H4 (cell line): ENCODE measurements at places on chromosomes 7 and 10. TPM values are rescaled to one million over a fixed set of nuclear protein-coding genes. Genes with fewer than 3 reads are reported as not detected.

- DNase-seq, result no peak
Measured at GRCh38 chr10:26214004-26214403, 2.6 kb upstream of the GAD2 start.

GRCh38 chr7:151113344-151114150 is 27.3 kb downstream of the AGAP3 start:
- peak; percentile 48 for DNase-seq

GRCh38 chr10:120460186-120460585 is 3.2 kb downstream of the PLPP4 start:
- no peak for DNase-seq

- DNase-seq, result no peak
Measured at GRCh38 chr7:111172564-111173257, 81.8 kb downstream of the LRRN3 start.

DNA sequence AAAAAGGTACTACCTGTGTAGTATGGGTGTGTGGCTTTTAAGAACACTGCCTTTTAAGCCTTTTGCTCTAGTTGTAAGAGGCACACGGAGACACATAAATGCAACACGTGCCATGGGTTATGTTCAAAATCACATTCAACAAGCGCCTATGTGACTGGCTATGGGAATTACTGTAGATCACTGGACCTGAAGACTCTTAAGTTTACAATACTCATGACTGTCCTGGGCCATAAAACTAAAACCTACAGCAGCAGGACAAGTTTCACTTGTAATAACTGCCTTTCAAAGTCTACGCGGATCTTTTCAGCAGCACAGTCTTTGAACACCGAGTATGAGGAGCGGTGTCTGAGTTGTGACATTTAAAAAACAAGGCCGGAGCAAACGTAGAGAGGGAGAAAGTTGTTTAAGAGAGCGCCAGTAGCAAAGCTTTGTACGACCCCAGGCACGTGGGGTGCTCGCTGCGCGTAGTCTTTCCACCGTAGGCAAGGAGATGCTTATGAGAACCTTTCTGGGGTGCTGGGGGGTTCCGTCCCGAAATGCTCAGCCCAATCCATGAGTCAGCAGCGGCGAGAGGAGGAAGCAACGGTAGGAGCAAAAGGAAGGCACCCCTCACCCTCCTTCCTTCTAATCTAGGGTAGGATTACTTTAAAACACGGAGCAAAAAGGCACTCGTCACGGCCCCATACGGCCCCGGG is 662 bp downstream of the DNAJC2 start:
- no peak for DNase-seq

GRCh38 chr7:132077971-132078685 is 498.1 kb downstream of the PLXNA4 start:
- peak; percentile 68 for DNase-seq

DNA sequence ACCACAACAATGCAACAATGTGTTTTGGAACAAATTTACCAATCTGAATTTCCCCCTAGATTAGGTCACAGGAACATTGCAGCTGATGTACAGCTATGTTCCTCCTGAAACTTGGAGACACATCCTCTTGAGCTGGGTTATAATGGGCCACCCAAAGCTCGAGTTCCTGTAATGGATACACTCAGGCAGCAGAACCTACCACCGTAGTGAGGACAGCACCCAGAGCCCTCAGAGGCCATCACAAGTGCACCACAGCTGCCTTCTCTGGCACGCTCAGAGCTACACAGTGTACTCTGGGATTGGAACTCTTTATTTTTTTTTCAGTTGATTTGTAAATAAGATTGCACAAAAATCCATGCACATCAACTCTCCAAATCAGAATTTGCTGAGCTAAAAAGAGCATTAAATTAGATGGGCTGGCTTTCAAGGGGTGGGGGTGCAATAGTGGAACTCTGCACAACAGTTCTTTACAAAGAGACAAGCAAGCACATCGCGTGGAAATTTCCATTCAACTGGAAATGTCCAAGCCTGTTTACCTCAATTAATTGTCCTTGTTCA is 56.7 kb downstream of the EGFR start:
- no peak for DNase-seq

GRCh38 chr7:151402029-151402835 is 7.6 kb downstream of the WDR86 start:
- DNase-seq, result no peak

SKIDA1 gene
- 0.18 and 0.33 TPM in 2 replicates for total RNA-seq

OR6V1 gene
- not detected in 2 replicates for total RNA-seq

TMEM270 gene
- total RNA-seq, result 0.21 TPM in 1 of 2 replicates, not detected in the other
